A549 treated with GW870086 at 1 μM for 4 hours (cell line): ENCODE measurements at places on chromosomes 5 and 9. TPM values are rescaled to one million over a fixed set of nuclear protein-coding genes. Genes with fewer than 3 reads are reported as not detected.

Gene BARHL1
- not detected in 5 replicates for total RNA-seq

Gene FBP1
- total RNA-seq, result not detected in 5 replicates

Gene PHYHD1
- 0.48 TPM in 1 of 5 replicates, not detected in the others for total RNA-seq

Gene XRCC4
- total RNA-seq, result 7.4 to 10.7 TPM (median 10.6 TPM) in 5 replicates
